ENCODE measurements at places on chromosomes 12 and 14.

GRCh38 chr12:9367201-9367600, 159.0 kb upstream of the PZP start:
- no peak for DNase-seq

DNA sequence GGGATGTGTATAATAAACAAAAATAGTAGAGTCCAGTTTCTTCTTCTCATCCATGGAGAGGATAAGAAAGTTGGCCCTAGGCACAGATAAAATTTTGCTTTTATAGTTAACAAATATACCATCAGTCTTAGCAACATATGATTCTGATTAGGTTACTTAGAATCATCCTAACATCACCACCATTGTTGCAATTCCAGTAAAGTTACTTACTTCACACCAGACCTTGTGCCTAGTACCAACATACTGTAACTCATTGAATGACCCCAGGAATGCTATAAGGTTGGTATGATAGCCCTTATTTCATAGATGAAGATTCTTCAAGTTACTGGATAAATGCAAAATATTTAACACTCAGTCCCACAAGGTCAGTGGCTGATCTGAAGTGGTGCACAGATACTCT, 183.8 kb upstream of the ATP2B1 start:
- no peak for DNase-seq

DNA sequence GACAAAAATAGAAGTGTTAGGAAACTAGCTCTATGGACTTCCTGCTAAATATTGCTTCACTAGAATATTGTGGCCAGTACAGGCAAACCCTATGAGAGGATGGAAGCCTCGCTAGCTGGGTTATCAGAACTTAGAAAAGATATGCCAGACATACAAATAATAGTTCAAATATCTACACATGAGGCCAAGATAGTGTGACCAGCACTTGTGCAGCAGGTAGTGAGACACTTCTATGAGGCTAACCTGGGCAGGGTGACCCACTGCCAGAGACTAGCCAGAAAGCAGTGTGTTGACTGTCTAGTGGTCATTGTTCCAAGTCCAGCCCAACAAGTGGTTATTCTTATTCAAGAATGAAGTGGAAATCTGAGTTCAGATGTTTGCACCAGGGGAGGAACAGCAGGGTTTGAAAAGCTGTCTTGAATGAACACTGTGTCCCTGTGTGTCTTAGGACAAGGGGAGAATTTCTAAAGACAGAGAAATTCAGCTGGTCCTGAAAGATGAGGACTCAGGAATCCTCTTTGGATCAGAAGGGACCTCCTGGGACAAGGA, 16.3 kb downstream of the TSPAN8 start:
- DNase-seq: no peak

- no peak for DNase-seq
These were observed 12.9 kb downstream of the VASH1 start for GRCh38 chr14:76773956-76774820.

DNA sequence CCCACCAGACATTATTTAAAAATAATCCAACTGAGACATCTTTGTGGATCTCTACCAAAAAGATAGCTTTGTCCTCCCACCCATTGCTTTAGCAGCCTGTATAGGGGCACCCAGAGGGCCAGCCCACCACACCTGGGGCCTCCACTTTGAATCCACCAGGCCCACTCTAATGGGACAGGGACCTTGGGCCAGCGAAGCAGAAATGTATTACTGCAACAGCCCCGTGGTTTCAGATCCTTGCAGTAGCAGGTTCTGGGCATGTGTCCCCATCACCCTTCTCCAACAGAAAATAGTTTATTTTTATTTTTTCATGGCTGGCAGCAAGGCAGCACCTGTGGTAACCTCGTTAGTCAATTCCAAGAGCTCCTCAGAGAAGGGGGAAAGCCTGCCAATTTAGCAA, 218.4 kb downstream of the ZFP36L1 start:
- no peak for DNase-seq
